ENCODE measurements at places on chromosomes 1 and 21.

DNA sequence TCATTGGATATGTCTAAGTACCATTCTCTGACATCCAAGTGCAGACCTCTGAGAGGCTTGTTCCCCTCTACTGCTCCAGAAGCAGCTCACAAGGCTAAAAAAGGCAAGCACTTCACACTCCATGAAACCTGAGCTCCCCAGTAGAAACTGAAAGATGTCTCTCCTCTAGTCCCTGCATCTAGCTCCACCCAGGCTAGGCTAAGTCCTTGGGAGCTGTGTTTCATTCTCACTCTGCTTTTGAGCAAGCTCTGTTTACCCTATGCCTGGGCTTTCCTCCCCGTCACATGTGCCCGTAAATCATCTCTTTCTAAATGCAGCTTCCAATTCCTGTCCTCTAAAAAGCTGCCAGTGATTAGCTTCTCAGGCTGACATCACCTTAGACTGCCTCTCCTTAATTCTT lies 39.0 kb downstream of the LRRC71 start:
- DNase-seq, result no peak

DNA sequence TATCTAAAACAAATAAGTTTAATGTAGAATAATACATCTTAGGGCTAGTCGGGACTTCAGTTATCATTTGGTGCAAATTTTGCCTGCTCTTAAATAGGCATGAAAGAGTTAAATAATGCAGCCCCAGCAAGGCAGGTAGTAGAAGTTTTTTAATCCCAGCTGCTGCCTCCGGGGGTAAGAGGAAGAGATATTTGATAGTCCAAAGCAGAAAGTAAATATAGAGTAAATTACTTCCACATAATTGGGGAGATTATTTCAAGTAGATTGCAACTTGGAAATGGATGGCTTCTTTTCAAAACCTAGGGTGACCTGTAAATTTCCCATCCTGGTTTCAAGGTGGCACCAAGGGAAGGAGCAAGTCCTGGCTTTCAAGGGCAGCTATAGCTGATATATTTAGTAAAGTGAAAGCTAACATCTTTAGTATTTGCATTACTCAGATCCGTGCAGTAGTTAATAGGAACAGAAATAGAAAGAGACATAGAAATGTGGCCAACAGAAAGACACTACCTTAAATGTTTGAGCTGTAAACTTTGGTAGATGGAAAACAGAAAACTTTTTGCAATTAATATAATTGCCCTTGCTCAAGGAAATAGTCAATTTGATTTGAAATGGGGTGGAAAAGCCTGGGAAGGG lies 109.1 kb downstream of the LMO4 start:
- DNase-seq, result no peak

GRCh38 chr1:109890115-109890953 lies 20.3 kb upstream of the CSF1 start:
- DNase-seq, result no peak

- no peak for DNase-seq
Measured at GRCh38 chr1:215744419-215744818, 177.3 kb downstream of the KCTD3 start.

- DNase-seq, result no peak
Measured at GRCh38 chr1:9629445-9630201, 21.9 kb upstream of the PIK3CD start.

Measured in SHP77 treated with DMSO at 0.1 percent for 48 hours (cell line).